Tibial nerve (tissue), 4 donors: ENCODE measurements at places on chromosomes 5 and 9. TPM values are rescaled to one million over a fixed set of nuclear protein-coding genes. Genes with fewer than 3 reads are reported as not detected.

DNA sequence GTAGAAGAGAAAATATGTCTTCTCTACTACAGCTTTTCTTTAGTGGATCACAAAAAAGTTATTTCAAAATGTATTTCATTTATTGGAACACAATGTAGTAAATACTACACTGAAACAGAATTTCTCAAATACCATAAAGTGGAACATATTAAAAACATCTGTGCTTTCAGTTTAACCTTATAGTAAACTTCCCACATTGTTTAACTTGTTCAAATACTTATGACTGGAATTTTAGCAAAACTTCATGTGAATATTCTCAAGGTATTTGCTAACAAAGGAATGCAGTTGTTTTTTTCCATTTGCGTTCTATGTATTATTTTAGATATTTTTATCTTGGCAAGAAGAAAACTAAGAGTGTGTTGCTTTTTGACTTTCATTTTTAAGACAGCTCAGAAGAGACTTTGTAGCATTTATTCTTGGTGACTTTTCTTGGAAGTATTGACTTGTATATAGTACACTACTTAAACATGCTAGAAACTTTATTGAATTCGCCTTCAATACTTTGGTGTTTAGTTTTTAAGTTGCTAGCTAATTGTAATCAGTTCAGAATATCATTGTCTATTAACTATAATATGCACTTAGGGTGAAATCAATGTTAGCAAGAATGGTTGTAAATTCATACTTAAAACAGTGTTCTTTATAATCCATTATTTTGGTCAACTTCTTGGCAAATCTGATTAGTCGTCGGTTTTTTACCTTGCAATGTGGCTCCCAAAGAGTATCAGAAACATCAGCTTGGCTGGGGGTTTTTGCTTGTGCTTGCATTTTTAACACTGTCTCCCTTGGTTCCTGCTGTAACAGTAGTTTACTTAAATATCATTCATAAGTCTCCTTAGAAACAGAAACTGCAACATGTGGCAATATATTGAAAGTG, 5.0 kb upstream of the RHOBTB3 start:
- peaks cover 31% of the 10 kb centered on the region for H3K4me1 ChIP-seq
- H3K27ac ChIP-seq, result peak overlapping the region; percentile 100

PTGR1 gene
- total RNA-seq, result 32.3 TPM

GRCh38 chr5:58399951-58400350, 59.9 kb downstream of the PLK2 start:
- H3K27ac ChIP-seq, result no peak overlapping the region
- no peak overlapping the region for H3K4me3 ChIP-seq
- no peaks in the 10 kb centered on the region for H3K36me3 ChIP-seq
- no peaks in the 10 kb centered on the region for H3K4me1 ChIP-seq
- no peaks in the 10 kb centered on the region for H3K27me3 ChIP-seq

CDC25C gene
- total RNA-seq, result not detected
